ENCODE measurements at places on chromosomes 16 and 17. TPM values are rescaled to one million over a fixed set of nuclear protein-coding genes. Genes with fewer than 3 reads are reported as not detected.

Gene LGALS3BP
- total RNA-seq: 405 TPM

Gene KRT34
- total RNA-seq: not detected

Gene FZD2
- 8.7 TPM for total RNA-seq

Gene ABCA3
- 598 TPM for total RNA-seq

Gene CCL3
- 9.9 TPM for total RNA-seq

Gene CLEC18C
- total RNA-seq: not detected

Gene MEIOC
- not detected for total RNA-seq

DNA sequence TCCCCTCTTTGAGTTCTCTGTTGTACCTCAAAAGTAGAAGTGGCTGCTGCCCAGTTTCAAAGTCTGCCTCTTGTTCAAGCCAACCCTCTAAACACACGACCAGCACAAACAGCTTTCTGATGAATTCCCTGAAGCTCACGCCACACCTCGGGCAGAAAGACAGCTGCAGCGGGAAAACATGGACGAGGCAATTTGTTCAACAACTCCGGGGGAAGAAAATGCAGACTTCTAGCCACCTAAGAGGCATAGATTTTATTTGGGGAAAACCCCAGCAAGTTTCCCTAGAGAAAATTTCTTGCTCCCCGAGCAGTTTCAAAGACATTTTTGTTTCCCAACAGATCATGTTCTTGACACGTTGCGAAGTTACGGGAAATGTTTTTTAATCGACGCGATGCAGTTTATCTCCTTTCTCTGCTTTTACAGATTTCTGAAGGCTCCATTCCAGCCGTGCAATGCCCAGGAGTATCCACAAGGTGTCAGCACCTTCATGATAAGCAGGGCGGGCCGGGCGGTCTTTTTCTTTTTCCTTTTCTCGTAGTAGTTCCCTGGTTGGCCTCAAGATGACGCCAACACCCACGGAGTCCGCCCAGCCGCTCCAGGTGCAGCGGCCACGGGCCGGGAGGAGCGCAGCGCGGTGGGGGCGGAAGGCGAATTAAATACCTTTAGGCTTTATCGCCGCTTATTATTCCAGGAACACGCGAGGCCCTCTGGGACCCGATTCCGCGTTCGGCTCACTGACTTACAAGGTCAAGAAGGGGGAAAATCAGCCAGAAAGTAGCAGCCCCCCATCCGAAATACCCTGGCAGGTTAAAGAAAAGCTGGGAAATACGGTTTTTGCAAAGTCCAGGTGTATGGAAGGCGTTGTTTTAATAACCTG, 2.9 kb upstream of the FOXC2 start:
- DNase-seq: peak; percentile 89

GRCh38 chr16:72299684-72300243, 127.8 kb upstream of the PMFBP1 start:
- DNase-seq: no peak

DNA sequence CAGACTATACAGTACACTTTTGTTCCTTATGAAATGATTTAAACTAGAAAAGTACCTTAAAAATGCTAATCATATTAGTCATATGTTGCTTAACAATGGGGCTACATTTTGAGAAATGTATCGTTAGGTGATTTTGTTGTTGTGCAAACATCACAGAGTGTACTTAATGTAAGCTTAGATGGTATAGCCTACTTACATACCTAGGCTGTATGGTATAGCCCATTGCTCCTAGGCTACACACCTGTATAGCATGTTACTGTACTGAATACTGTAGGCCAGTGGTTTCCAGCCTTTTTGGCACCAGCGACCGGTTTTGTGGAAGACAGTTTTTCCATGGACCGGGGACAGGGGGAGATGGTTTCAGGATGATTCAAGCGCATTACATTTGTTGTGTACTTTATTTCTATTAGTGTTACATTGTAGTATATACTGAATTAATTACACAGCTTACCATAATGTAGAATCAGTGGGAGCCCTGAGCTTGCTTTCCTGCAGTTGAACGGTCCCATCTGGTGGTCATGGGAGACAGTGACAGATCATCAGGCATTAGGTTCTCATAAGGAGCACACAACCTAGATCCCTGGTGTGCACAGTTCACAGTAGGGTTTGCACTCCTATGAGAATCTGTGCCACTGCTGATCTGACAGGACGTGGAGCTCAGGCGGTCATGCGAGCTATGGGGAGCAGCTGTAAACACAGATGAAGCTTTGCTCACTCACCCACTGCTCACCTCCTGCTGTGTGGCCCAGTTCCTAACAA, 35.0 kb upstream of the MRC2 start:
- DNase-seq: no peak

DNA sequence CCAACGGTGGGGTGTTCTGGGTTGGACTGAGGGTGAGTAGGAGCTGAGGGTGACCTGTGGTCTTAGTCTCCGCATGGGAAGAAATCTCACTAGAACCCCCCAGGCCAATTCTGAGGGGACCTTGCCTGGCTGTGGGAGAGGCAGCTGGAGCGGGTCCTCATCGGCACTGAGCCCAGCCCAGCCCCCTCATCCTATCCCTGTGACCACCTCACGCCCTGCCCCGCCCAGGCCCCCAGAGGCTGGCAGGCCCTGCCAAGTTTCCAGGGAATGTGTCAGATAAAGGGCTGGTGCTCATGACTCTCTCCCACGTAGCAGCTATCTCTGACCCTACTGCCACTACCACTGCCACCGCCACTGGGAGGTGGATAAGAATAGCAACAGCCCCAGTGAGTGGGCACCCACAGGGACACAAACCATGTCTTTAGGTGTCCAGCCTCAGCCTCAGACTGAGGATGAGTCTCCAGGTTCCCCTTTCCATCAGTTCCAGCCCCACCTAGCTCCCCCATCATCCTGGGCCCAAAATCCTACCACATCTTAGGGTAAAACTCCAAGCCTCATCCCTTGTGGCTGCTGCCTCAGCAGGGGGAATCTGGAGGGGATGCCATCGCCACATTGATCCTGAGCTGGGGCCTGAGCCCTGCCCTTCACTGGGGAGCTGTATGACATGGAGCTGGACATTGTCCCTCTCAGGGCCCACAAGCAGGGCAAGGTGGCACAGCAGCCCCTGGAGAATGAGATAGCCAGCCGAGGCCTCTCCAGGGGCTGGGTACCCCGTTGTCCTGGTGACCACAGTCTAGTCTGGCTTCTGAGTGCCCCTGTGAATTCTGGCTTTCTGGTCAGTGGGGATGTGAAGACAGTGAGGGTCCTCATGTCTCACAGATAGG, 14.9 kb downstream of the CDH16 start:
- DNase-seq: no peak

GRCh38 chr17:37661400-37662014, 18.3 kb upstream of the DDX52 start:
- no peak for DNase-seq

DNA sequence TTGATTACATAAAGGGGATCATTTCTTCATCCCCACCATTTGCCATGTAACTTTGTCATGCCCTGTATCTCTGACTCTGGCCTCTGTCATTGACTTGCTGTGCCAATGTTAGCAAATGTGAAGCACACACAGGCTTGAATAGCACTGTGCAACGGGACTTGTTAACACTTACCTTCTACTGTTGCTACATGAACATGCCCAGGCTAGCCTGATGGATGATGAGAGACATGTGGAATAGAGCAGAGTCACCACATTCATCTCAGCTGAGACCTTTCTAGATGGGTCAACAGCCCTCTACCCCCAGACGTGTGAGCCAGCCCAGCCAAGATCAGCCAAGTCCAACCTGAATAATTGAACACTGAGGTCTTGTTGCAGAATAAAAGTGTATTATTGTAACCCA, 162.1 kb upstream of the SALL1 start:
- no peak for DNase-seq

DNA sequence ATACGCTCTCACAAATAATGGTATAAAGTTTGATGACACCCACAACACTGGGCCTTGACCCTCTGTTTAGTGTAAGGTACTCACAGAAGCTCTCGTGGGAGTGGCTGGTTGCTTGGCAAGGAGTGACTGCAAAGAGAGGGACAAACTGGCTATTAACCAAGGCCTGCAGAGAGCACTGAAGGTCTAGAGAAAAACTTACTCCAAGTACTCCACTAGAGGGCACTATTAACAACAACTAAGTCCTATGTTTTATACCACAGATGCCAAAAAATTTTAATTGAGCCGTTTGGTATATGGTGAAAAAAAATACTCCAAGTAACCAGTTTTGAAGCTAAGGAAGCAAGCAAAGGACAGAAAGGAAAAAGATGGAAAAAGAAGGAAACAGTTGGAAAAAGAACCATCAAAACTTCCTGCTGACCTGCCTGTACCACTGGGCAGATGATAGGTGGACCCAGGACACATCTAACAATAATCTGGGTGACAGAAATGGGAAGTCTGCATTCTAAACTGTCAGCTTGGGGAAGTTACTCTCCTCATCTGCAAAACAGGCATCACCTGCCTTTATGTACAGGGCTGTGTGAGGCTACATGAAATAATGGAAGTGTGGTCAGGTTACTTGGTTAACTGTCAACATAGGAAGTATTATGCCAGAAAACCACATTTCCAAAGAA, 23.2 kb downstream of the DYNC1LI2 start:
- no peak for DNase-seq

GRCh38 chr17:42928714-42929496, 28.3 kb downstream of the G6PC1 start:
- DNase-seq: no peak

DNA sequence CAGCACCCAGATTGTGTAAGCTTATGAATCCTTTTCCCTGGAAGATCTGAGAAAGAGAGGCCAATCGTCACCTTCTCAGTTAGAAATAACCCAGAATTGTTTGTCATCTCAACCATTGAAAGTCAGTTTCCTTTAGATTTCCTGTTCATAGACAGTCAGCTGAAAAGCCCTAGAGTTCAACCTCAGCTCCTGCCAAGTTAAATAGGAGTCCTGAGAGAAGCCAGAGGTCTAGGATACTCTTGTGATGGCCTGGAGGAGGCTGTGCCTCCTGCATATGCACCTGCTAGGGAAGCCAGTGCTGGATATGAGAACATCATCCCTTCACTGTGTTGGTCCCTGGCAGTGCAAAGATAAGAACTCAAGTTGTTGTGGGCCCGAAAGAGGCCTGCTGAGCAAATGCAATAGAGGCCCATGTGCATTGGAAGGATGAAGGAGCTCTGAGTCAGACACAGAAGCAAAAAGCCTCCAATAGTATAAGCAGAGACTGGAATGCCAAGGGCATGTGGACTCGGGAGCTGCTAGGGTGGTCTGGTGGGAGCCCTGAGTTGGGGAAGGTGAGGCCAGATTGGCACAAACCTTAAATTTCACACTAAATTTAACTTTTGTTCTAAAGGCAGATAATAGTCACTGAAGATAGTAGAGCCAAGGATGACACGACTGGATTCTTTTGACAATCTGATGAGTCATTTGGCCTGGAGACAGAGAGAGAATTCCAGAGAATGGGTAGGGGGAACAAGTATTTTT, 520.9 kb upstream of the CDH5 start:
- DNase-seq: no peak

GRCh38 chr16:54312502-54312991, 26.0 kb upstream of the IRX3 start:
- DNase-seq: no peak

- DNase-seq: no peak
These were observed 18.7 kb downstream of the ZNHIT3 start for GRCh38 chr17:36505171-36505570.

DNA sequence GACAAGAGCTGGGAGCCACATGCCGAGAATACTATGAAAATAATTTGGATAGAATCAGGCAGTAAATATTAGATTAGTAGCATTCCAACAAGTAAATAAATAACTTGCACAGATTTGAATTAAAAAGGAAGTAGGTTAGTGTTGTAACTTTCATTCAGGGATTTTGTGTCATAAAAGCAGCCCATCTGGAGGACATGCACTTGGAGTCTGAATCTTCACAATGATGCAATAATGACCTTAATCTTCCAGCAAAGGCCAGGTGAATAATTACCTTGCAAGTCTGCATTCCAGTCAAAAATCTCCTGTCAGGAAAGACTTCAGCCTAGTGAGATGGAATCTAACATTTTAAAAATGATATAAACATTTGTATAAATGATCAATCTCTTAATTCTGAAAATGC, 518.1 kb downstream of the KCNJ2 start:
- no peak for DNase-seq

GRCh38 chr16:57911743-57912142, 59.2 kb downstream of the CNGB1 start:
- DNase-seq: no peak

- no peak for DNase-seq
These were observed 58.8 kb upstream of the RHBDL3 start for GRCh38 chr17:32206861-32207260.

DNA sequence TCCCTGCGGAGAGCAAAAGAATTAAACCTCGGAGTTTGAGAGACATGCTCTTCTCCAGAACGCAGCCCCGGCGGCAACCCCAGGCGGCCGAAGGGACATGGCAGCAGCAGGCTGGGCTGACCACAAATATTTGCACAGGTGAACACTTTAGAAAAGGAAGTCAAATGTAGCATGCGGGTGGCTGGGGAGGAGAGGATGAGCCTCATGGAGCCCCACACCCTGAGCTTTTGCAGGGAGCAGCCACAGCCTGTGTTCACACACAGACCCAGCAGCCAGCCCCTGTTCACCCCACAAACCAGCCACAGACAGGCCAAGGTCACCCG, 17.8 kb downstream of the HS3ST6 start:
- no peak for DNase-seq

- no peak for DNase-seq
These were observed 64.6 kb downstream of the USP32 start for GRCh38 chr17:60327134-60327900.

DNA sequence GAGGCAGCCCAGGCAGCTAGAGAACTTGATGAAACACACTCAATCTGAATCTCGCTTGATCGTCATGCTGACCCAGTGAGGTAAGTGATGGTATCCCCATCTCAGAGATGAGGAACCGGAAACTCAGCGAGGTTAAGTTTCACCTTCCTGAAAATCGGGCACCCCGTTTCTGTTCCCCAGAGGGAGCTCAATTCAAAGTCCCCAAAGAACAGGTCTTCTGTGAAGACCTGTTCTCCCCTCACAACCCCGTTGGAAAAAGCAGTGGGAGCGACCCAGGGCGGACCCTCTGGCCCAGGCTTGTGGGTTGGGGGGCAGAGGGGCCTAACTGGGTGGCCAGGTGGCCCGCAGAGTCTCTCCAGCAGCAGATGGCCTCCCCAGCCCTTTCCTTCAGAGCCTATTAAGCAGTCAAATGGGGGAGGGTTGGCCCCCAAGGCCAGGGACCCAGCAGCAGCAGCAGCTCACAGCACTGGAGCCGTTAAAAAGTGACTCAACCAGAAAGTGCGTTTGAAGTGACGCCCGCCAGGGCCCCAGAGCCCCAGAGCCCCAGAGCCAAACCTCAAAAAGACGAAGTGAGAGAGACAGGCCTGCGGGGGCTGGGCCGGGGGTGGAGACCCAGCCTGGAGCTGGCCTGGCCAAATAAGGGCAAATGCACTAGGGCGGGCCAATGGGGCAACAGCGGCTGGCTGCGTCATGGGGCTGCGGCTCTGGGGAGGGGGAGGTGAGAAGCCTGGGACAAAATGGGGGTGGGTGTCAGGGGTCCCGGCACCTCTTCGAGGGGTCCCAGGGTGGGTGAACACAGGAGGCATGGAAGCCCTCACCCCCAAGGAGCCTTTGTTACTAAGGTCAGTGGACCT, 9.2 kb upstream of the TSPOAP1 start:
- peak; percentile 92 for DNase-seq

Measured in upper lobe of right lung (tissue), 1 donor.